Stimulated activated CD8-positive, alpha-beta memory T cell treated with anti-CD3 and anti-CD28 coated beads, Interleukin-15, amount 100 ng/mL, for 1 hour (primary cell): ENCODE measurements at places on chromosomes 2 and 18.

DNA sequence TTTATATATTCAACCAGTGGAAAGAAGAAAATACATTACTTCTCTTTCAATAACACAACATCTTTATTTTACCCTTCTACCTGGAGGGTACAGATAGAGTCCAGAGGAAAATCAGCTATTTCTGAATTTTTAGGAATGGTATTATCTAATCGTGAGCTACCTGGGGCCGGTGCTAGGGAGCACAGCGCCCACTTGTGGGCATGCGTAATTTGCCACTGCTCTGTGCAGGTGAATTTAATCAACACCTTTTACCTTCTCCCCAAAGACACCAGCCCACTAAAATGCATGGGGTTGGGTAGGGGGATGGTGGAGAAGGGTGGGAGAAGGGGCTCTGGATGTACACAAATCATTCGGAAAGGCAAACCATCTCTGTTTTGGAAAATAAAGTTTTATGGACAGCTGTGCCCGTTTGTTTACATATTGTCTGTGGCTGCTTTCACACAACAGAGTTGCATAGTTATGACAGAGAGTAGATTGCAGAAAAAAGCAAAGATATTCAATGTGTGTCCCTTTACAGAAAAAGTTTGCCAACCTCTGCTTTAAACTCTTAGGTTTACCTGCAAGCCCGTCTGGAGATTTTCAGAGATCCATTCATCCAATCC lies 51.5 kb upstream of the DCC start:
- DNase-seq = no peak

DNA sequence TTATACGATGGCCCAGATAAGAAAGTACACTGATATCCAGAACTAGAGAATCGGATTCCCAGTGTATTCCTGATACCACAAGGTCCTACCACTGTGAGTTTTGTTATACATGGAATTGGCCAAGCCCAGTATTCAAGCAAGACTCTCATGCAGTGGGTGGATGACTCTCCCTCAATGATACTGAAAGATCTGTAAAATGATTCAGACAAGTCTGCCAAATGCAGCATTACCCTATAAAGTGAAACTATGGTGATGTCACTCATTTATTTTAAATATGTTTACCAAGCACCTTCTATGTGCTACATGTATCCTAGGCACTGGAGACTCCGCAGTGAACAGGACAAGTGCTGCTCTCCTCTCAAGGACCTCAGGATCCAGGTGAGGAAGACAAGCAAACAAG lies 22.6 kb downstream of the MYO5B start:
- DNase-seq = no peak

DNA sequence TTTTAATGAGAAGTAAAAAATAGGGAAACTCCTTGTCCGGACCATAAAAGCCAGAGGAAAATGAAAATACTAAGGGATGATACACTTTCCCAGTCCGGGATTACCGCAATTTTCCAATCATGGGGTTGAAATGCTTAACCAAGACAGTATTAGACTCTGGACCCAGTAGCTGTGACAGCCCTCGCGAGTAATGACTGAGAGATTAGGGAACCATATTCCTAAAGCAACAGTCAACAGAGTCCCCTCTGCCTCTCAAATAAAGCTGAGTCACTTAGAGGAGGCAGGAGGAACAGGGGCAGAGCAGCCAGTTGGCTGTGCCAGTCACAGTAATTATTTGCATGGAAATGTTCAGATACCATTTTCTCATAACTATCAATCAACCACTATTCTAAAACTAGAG lies 34.8 kb downstream of the GPATCH11 start:
- no peak for DNase-seq

DNA sequence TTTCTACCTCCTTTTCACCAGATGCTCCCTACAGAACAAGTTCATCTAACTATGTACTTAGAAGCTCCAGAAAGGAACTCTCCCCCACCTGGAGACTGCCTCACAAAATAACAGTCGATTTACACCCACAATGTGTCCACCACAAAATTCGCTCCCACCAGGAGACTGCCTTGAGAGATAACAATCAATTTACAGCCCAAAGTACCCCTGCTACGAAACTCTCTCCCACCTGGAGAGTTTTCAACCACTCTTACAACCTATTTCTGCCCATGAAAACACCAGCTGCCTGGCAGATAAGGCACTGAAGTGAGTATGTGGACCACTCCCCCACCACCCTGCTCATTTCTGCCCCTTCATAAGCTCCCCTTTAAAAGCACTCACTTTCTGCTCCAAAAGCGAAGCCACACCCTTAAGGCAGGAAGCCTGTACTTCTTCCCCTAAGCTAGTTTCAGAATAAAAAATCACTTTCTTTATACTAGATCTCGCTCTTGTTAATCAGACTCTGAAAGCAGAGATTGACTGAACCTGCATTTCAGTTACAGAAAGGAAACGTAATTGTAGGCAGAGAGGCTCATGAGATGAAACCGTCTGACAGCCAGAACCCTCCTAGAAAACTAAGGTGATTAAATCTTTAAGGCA lies 94.4 kb upstream of the RBBP8 start:
- DNase-seq = no peak

DNA sequence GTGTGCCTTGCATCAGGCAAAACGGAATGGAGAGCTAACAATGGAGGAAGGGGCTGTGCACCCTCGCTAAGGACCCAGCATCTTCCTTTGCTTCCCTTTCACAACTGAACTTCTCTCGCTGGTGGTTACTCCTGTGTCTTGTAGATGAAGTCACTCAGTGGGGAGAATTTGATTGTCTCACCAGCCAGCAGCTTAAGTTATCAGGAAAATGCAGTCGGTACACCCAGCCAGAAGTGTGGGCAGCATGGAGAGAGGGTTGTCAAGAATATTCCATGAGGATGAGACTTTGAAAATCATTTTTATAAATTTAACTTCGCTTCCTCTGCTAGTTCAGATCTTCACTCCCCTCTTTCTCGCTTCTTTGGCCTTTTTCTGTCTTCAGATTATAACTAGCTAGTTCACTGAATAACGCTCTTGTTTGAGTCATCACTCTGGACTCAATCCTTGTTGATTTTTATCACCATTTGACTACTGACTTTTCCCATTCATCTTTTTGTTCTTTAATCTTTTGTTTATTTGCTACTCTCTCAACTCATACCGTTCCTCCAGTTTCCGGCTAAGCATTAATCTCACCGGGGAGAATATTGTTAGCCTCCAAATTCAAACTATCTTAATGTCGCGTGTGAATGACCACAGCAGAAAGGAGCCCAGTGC lies 221.7 kb downstream of the CD226 start:
- DNase-seq = no peak

DNA sequence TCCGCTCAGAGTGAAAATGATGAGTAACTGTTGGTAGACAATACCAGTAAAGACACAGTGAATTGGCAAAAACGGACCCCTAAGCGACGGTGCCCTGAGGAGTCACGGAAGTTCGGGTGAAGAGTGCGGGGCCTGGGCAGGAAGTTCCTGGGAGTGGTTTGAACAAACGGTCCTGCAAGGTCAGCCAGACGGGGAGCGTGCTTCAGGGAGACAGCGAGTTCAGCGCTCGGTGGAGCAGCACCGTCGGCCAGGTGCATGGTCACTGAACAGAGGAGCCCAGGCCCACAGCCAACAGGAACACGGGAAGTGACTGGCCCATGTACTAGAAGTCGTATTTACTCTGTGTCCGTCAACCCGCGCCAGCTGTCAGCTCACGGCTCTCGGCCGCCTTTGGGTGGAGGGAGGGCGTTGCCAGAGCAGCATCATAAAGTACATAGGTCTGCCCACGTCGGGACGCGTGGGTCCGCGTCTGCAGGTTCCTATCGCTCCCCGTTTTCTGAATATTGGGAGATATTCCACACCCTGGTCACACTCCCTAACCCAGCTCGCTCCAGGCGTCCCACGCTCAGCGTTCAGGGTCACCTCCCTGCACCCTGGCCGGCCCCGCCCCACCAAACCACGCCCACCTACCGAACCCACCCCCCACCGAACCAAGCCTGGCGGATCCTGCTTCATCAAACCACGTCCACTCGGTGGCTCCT lies 75.6 kb upstream of the UXS1 start:
- no peak for DNase-seq

- no peak for DNase-seq
Observed at GRCh38 chr18:74916773-74917393, 292.1 kb downstream of the PTGR3 start.

DNA sequence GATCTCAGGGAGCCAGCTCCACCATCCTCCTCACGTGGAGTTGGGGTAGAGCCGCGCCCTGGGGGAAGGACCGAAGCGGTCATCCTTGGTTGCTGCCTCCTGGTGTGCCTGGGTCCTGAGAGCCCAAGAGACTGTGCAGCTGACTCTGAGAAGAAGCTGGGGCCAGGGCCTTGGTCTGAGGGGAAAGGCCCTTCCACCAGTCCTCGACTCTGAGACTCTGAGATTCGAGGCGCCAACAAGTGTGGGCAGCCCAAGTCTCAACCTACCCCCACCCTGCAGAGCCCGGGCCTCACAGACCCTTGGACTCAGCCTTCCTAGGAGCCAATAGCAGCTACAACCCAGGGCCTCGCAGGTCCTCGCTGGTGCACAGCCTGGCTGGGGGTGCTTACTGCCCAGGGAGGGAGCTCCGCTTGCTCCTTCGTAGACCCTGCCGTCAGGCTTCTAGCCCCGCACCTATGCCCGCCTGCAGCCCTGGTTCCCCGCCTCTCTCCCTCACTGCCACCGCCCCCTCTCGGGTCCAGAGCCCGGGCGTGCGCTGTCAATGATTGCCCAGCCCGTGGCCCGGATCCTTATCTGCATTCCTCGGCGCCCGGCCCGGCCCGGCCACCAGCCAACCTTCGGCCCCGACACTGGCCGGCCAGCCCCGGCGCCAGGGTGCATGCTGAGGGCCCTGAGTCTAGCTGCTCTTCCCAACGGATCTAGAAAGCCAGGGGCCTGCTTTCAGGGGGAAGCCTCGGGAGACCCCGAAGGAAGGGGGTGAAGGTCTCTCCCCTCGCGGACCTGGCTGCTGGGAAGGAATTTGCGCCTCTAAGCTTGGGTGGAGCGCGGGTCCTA lies 2.0 kb downstream of the IHH start:
- no peak for DNase-seq

- no peak for DNase-seq
Observed at GRCh38 chr2:102801098-102801718, 39.4 kb downstream of the TMEM182 start.

DNA sequence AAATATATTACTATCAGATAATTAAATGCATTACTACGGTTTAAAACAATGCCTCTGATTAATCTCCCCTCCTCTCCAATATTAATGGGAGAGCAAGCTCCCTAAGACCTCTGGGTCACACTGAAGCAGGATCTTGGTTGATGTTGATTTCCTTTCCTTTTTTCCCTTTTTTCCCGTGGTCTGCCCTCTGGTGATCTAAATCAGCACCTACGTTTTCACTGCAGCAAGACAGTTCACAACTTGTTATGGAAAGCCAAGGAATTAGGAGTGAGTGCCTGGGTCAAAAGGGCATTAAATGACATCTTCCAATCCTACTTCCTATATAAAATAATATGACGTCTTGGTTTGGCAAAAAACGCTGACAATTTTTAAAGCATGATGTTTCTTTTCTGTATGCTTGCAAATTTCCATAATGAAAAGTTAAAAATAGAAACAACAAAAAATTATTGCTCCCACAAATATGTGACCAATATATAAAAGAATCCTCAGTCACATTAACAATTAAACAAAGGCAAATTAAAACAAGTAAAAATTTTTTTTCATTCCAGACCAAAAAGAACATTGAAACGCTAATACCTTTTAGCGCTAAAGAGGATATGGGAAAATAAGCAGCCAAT lies 7.9 kb upstream of the CFAP36 start:
- no peak for DNase-seq

DNA sequence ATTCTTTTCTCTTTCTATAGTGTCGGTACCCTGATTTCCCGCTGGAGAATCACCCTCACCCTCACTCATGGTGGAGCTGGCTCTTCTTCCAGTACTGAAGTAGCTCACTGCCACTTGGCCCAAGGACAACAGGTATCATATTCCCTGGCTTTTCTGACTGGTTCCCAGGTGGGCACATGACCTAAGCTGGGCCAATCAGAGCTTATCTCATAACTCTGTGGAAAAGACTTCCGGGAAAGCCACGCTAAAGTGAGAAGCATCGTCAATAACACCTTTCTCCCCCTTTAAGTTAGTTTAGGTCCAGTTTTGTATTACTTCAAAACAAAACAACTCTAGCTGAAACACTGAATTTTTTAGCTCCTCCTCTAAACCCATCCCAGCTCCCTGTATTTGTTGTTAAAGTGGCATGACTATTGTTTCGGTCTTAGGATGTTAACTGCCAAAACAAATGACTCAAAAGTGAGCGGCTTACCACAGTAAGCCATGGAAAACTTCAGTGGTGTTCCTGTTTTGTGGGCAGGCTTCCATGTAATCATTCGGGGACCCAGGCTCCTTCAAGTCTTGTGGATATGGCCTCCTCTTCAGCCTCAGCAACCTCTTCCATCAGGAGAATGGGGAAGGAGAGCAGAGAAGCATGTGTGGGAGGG lies 137.4 kb upstream of the DLX2 start:
- DNase-seq = no peak

DNA sequence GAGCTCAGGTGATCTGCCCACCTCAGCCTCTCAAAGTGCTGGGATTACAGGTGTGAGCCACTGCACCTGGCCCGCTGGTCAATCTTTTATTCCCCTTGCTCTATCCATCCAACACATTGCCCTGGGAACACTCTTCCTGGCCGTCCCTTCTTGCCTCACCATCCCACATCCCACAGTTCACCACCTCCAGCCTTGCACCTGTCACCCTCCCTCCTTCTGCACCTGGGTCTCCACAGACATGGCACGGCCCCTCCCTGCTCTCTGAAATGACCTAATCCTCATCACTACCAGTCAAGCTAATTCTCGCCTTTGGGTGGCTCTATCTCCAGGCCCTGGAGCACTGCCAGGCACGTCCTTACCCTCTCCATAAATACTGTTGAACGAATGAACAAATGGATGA lies 116.9 kb upstream of the TEX51 start:
- DNase-seq = no peak

DNA sequence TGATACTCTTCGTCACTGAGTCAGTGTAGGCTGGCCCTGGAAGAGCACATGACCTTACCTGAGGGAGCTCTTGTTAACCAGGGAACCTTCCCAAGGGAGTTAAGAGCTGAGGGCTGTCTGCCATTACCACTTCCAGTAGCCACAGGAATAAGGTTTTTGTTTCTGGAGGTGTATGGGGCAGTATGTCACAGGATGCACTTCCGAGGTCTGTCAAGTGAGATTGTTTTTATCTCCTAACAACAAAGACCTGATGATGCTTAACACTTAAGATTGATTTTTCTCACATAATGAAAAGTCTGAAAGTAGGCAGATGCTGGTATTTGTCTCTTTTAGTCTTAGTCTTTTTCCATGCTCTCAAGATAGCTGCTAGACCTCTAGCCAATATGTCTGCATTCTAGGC lies 41.8 kb downstream of the PSMA8 start:
- no peak for DNase-seq

- DNase-seq = no peak
Observed at GRCh38 chr18:54210463-54210862, 14.0 kb downstream of the MBD2 start.
